Peyer's patch (tissue), 4 donors: ENCODE measurements at places on chromosomes 6 and 20. TPM values are rescaled to one million over a fixed set of nuclear protein-coding genes. Genes with fewer than 3 reads are reported as not detected.

The POM121L2 gene
- total RNA-seq, result not detected

The SLCO4A1 gene
- 6.7 TPM for total RNA-seq

The CENPQ gene
- 0.88 TPM for total RNA-seq

The BTNL2 gene
- 3.8 TPM for total RNA-seq

The DDO gene
- 4.6 TPM for total RNA-seq

The FAXC gene
- 6.6 TPM for total RNA-seq

The BIRC7 gene
- not detected for total RNA-seq

The ATAT1 gene
- 21.1 TPM for total RNA-seq

The MUCL3 gene
- total RNA-seq, result 0.18 TPM

The RRP36 gene
- 45.0 TPM for total RNA-seq

- DNase-seq, result peak; percentile 77
Measured at GRCh38 chr6:156777577-156778453, 637 bp downstream of the ARID1B start.

- peak; percentile 84 for DNase-seq
Measured at GRCh38 chr6:87742106-87742505, 40.1 kb upstream of the AKIRIN2 start.

DNA sequence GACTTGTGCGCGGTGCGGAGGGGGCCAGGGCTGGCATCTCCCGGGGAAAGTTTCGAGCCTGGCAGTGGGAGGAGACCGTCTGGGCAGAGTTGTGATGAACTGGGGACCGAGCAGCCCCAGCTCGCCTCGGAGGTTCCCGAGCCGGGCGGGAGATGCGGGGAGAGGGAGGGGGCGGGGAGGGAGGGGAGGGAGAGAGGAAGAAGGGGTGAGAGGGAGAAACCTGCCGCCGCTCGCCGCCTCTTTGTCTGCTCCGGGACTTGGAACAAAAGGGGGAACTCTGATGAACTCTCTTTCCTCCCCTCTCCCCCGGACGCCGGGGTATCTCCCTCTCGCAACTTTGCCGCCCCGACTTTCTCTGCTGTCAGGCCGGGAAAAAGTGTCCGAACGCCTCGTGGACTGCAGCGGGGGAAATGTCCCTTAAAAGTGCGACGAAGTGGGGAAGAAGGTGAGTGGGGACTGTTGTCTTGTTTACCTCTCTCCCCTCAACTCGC is 72.7 kb downstream of the SOX4 start:
- DNase-seq, result no peak

- DNase-seq, result no peak
Measured at GRCh38 chr20:3390759-3391425, 16.6 kb downstream of the DNAAF9 start.

- no peak for DNase-seq
Measured at GRCh38 chr6:145813285-145814034, 1.1 kb downstream of the FBXO30 start.

DNA sequence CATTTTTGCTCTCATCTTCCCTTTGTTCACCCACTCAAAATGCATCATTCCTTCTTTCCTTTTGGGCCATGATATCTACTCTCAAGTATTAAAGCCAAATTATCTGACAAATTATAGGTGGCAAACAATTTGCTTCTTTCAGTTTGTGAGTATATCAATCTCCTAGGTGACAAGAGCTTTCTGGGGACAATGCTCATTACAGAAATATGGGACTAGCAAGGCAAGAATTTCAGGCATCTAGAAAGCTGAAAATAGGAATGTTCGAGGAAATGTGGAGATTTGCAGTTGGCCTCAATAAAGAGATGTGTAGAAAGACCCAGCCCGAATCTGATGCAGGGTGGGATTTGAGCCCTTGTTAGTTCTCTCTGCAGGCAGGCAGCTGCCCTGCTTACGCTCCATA is 71.8 kb downstream of the ALDH8A1 start:
- DNase-seq, result no peak

- no peak for DNase-seq
Measured at GRCh38 chr6:165317723-165318122, 8.3 kb upstream of the C6orf118 start.

- no peak for DNase-seq
Measured at GRCh38 chr6:47147175-47147727, 105.1 kb upstream of the ADGRF1 start.

- DNase-seq, result no peak
Measured at GRCh38 chr6:31227143-31227542, 44.7 kb downstream of the HLA-C start.

DNA sequence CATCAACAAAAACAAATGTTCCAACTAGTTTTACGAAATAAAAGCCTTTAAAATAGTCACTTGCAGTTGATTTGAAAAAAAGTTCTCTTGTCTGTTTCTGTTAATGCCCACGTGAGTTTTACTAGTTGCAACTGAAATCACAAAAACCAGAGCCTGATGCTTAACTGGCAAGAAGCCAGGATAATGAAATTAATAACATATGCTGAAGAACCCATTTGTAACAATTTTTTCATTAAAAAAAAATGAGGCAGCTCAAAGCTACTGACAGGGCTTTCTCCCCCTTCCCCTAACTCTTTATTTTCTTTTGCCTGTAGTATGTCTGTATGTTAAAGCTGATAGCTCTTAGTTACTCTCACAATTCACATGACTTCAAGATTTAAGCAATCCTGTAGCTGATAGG is 132.7 kb upstream of the EYA4 start:
- DNase-seq, result no peak

DNA sequence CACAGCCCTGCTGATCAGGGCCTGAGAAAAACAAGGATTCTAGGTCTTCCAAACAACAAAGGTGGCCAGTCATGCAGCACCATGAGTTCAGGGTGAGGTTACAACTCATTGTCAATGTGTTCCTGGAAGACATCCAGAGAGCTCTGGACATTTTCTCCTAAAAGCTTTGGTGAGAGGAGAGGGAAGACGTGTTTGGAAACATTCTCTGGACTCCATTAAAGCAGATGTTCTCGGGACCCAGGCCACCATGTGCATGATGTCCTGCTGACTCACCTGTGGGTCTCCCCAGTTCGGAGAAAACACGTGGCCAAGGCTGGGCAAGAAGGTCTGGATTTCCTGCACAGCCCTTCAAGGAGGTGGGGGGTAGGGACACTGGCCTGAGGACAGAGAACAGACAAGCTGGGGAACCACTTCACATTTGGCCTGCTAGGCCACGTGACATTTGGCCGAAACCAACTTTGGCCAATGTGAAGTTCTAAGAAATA is 61.6 kb downstream of the KCNB1 start:
- DNase-seq, result no peak

GRCh38 chr6:158387036-158387435 is 74.8 kb downstream of the TULP4 start:
- DNase-seq, result no peak

DNA sequence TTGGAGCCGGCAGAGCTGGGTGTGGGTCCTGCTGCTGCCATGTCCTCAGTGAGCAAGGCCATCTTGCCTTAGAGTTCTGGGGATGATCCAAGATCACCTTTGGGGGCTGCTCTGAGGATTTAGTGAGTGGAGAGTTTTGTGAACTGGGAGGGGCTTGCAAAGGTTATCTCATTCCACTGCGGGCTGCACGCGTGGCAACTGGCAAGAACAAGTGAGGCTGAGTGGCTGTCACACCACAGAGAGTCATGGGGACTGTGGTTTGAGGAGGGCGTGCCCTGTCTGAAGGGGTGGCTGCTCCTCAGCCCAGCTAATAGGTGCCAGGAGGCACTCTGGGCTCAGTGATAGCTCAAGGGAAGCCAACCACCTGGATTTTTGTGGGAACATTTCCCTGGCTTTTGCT is 37.6 kb downstream of the TTLL9 start:
- DNase-seq, result no peak

- DNase-seq, result no peak
Measured at GRCh38 chr20:64048402-64049044, 916 bp downstream of the SOX18 start.

- peak; percentile 63 for DNase-seq
Measured at GRCh38 chr20:51220293-51220706, 197.4 kb upstream of the KCNG1 start.

GRCh38 chr6:33812669-33813068 is 8.9 kb upstream of the MLN start:
- DNase-seq, result no peak

GRCh38 chr6:95767897-95768463 is 190.6 kb downstream of the MANEA start:
- DNase-seq, result no peak

DNA sequence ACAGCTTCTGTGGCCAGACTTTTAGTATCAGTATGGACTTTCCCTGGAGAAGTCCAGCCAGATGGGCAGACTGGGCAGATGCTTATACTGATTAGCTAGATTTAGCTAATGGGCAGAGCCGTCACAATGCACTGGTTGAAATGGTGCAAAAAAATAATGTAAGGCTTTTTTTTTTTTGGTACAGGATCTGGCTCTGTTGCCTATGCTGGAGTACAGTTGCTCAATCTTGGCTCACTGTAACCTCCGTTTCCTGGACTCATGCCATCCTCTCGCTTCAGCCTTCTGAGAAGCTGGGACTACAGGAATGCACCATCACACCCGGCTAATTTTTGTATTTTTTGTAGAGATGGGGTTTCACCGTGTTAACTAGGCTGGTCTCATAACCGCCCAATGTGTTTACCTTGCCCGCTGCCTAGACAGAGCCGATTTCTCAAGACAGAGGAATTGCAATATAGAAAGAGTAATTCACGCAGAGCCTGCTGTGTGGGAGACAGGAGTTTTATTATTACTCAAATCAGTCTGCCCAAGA is 16.4 kb upstream of the KIFC1 start:
- no peak for DNase-seq

DNA sequence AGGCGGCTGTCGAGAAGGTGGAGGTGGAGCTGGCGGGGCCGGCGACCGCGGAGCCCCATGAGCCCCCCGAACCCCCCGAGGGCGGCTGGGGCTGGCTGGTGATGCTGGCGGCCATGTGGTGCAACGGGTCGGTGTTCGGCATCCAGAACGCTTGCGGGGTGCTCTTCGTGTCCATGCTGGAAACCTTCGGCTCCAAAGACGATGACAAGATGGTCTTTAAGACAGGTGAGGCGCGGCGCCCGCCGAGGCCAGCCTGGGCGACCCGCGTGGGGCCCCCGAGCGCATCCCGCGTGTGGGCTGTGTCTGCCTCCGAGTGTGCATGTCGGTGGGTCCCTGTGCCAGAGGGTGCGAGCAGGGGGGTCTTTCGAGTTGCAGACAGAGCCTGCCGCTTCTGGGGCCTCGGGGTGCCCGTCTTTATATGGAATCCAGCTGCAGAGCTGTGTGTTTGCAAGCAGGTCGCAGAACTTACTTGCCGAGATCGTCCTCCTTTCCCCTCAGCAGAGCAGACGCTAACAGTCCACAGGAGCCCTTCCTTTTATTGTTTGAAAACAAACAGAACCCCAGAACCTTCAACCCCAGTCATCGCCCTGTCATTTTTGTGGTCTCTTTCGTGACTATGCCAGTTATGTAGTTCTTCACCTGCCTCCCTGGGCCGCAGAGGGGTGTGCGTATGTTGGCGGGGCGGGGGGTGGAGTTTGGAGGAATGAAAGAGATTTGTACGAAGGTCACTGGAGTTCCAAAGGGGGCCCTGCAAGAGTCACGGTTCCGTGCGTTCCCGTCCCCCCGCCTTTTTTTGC is 766 bp downstream of the SLC16A10 start:
- DNase-seq, result peak; percentile 58

GRCh38 chr6:5457983-5458683 is 196.8 kb downstream of the FARS2 start:
- DNase-seq, result no peak
